ENCODE measurements at places on chromosomes 7 and 10.

- DNase-seq, result no peak
Observed at GRCh38 chr7:126806614-126807013, 446.1 kb downstream of the GRM8 start.

DNA sequence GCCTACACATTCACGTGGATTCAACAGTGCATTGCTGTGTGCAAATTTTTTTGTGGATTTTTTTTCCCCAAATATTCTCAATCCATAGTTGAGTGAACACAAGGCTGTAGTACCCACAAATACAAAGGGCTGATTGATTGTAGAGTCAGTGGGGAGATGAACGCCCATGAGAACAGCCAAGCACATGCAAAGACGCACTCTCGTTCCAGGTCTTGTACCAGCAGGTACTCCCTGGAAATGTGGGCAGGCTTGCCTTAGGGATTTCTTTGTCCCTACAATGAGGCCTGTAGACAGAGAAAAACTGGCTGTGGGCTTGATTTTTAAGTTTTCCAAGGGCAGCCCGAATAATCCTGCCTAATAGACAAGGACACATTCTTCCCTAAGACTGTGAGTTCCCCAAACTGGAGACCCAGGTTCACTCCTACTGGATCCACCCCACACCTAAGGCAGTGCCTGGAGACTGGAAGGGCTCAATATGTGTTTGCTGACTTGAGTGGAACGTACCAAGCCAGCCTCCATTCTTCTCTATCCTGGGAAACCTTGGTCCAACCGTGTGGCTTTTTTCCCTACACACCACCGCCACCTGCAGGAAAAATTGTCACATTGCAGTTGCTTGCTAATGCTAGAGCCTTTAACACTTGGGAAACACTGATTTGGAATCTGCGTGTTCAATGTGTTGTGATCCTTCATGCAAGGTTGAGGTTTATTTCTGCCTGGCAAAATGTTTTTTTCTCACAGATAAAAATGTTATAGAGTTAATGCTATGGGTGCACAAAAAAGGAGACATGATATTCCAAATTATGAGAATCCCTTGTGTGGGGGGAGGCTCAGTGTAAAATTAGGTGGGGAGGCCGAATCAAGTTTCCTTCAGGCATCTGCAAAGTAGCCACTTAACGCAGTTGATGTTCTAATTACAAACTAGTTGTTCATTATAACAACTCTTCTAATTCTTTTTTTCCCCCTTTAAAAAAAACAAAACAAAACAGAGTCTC lies 49.3 kb downstream of the PPP1R17 start:
- no peak for DNase-seq

- DNase-seq, result peak; percentile 24
Observed at GRCh38 chr10:128178302-128178958, 52.2 kb upstream of the MKI67 start.

DNA sequence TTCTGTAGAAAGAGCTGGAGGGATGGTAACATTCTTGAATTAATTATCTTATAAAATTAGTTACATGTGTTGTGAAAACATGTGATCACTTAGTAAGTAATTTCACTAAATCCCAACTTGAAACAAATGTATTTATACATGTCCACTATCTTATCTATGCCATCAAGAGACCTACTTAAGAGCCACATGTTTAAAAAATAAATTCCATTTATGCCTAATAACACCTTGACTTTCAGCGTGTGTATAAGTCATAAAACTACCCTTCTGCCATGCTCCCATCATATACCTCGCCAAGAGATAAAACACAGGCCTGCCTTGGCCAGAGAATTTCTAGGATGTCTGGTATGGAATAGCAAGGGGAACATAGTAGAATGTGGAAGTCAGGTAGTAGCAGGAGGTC lies 37.3 kb downstream of the LIPJ start:
- DNase-seq, result no peak

DNA sequence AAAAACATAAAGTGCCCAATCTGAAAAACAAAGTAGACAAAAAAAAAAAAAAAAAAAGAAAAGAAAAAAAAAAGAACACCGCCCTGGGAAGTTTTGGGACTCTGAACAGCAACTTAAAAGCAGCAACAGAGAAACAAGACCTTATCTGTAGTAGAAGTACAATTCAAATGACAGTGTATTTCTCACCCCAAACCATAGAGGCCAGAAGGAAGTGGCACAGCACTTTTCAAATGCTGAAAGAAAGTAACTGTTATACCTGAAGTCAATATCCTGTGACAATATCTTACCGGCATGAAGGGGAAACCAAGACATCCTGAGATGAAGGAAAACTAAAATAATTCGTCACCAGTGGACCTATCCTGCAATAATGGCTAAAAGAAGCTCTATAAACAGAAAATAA lies 112.1 kb downstream of the DNAJC1 start:
- DNase-seq, result no peak

- no peak for DNase-seq
Observed at GRCh38 chr10:3350617-3351258, 178.2 kb upstream of the PITRM1 start.
